Tibial nerve (tissue), 4 donors: ENCODE measurements at places on chromosomes 2 and 18. TPM values are rescaled to one million over a fixed set of nuclear protein-coding genes. Genes with fewer than 3 reads are reported as not detected.
A peak's percentile ranks its signal among the peaks of the same experiment; 100 is the strongest.

The GCG gene
- not detected for total RNA-seq

The DSG4 gene
- not detected for total RNA-seq

The SP110 gene
- 26.7 TPM for total RNA-seq

The OR6B2 gene
- 3.3 TPM for total RNA-seq

The TGFA gene
- total RNA-seq: 8.2 TPM

The GPR39 gene
- total RNA-seq: 0.22 TPM

The RUFY4 gene
- total RNA-seq: not detected

The SULT1C4 gene
- total RNA-seq: 1.7 TPM

The RTP5 gene
- not detected for total RNA-seq

The MROH2A gene
- total RNA-seq: not detected

- H3K27ac ChIP-seq: no peak overlapping the region
- peaks cover 7% of the 10 kb centered on the region for H3K36me3 ChIP-seq
- H3K4me1 ChIP-seq: no peaks in the 10 kb centered on the region
- no peaks in the 10 kb centered on the region for H3K27me3 ChIP-seq
Measured at GRCh38 chr18:45849529-45849928, 24.1 kb downstream of the SIGLEC15 start.

- DNase-seq: no peak
- no peaks in the 10 kb centered on the region for H3K27me3 ChIP-seq
- no peaks in the 10 kb centered on the region for H3K36me3 ChIP-seq
- H3K4me3 ChIP-seq: no peak overlapping the region
- no peaks in the 10 kb centered on the region for H3K4me1 ChIP-seq
- H3K27ac ChIP-seq: no peak overlapping the region
Measured at GRCh38 chr18:22988208-22988607, 55.1 kb downstream of the RBBP8 start.

- H3K4me1 ChIP-seq: no peaks in the 10 kb centered on the region
- no peak overlapping the region for H3K27ac ChIP-seq
- DNase-seq: no peak
Measured at GRCh38 chr18:59124370-59124704, 15.3 kb upstream of the SEC11C start.

DNA sequence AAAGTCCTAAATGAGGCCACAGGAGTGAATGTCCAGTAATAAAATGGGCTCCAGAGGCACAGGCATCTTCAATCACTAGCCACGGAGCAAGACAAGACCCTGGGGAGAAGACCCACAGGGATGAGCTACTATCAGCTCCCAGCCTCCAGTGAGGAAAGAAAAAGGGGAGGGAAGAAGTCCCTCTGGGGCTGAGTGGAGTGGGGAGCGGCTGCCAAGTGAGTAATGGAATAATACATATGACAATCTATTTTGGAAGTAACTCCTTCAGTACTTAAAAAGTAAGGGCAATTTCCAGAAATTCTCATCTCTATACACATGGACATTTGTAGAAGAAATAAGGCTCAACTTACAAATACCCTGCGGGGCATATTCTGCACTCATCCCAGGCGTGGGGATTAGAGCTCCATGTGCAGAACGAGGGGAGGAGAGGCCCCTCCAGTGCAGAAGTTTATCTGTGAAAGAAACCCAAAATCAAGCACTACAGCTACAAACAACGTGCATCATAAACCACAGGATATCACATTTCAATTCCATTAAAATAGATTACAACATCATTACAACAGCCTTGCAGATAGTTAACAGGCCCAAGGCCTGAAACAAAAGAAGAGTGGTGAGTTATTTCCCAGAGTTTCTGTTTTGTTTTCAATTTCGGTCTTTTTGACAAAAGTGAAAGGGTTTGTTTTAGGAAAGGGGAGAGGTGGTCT is 84.9 kb downstream of the BCL11A start:
- H3K36me3 ChIP-seq: no peaks in the 10 kb centered on the region
- no peaks in the 10 kb centered on the region for H3K4me1 ChIP-seq
- H3K4me3 ChIP-seq: no peak overlapping the region
- no peaks in the 10 kb centered on the region for H3K27me3 ChIP-seq

GRCh38 chr18:31218671-31219383 is 56.2 kb upstream of the DSC1 start:
- no peaks in the 10 kb centered on the region for H3K36me3 ChIP-seq
- no peak overlapping the region for H3K27ac ChIP-seq
- H3K27me3 ChIP-seq: no peaks in the 10 kb centered on the region
- H3K4me1 ChIP-seq: no peaks in the 10 kb centered on the region

DNA sequence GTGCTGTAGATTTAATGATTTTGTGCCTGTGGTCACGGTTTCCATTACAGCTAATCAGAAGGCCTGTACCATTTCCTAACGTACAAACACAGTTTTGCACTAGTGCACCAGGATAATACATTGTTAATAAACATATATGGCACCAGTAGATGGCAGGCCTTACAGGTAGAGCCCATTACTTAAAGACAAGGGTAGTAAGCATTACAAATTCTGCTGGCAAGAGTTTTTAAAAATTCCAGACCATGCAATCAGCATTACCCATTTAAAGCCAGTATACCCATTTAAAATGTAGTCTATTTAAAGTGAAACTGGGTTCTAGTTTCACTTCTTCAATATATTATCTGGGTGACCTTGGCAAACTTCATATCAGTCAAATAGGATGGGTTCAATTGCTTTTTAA is 224.2 kb downstream of the NUP35 start:
- H3K4me3 ChIP-seq: no peak overlapping the region
- no peak for DNase-seq
- no peaks in the 10 kb centered on the region for H3K27me3 ChIP-seq
- H3K27ac ChIP-seq: no peak overlapping the region
- H3K4me1 ChIP-seq: no peaks in the 10 kb centered on the region

DNA sequence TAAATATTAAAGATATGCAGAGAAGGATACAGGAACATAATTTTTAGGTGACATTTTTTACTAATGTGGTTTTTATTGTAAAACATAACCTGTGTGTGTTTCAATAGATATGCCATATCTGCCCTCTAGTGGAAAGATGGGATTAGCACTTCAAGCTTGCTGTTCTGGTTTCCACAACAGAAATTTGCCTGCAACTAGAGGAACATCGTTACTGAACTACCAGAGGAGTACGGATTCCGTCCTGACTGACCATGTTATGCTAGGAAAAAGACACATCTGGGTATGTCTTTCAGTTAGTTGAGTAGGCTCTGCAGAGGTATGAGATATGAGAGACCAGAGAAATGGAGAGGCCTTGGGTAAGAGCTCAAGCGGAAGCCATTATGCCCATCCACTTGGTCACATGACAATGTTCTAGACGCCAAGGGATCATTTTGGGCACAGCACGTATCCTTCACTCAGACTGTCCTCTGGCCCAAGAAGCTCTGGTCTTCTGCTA is 104.9 kb downstream of the MBD2 start:
- H3K4me1 ChIP-seq: no peaks in the 10 kb centered on the region
- no peak overlapping the region for H3K27ac ChIP-seq
- no peaks in the 10 kb centered on the region for H3K27me3 ChIP-seq
- H3K36me3 ChIP-seq: no peaks in the 10 kb centered on the region
- H3K4me3 ChIP-seq: no peak overlapping the region

- no peak overlapping the region for H3K27ac ChIP-seq
- H3K4me3 ChIP-seq: no peak overlapping the region
- no peaks in the 10 kb centered on the region for H3K27me3 ChIP-seq
- no peaks in the 10 kb centered on the region for H3K4me1 ChIP-seq
Measured at GRCh38 chr2:176873403-176873802, 339.2 kb upstream of the HNRNPA3 start.

DNA sequence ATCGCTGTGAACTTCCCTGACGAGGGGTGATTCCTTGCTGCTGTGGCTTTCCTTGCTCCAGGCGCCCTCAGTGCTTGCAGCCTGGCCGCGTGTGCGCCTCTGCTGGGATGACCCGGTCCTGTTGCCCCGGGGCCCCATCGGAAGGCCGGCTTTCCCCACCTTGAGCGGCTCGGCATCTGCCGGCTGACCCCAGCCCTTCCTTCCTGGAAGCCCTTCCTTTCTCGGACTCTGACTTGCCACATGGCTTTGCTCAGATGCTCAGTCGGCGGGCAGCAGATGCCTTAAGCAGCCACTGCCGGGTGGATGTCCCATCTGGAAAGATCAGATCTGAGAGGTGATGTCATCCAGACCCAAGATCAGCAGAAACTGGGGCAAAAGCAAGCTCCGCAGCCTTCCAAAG is 100.5 kb upstream of the ODC1 start:
- H3K4me3 ChIP-seq: no peak overlapping the region
- peaks cover 32% of the 10 kb centered on the region for H3K27me3 ChIP-seq
- no peak overlapping the region for H3K27ac ChIP-seq
- DNase-seq: no peak
- no peaks in the 10 kb centered on the region for H3K36me3 ChIP-seq
- no peaks in the 10 kb centered on the region for H3K4me1 ChIP-seq

- H3K4me3 ChIP-seq: no peak overlapping the region
Measured at GRCh38 chr18:56468396-56468795, 170.0 kb downstream of the TXNL1 start.

DNA sequence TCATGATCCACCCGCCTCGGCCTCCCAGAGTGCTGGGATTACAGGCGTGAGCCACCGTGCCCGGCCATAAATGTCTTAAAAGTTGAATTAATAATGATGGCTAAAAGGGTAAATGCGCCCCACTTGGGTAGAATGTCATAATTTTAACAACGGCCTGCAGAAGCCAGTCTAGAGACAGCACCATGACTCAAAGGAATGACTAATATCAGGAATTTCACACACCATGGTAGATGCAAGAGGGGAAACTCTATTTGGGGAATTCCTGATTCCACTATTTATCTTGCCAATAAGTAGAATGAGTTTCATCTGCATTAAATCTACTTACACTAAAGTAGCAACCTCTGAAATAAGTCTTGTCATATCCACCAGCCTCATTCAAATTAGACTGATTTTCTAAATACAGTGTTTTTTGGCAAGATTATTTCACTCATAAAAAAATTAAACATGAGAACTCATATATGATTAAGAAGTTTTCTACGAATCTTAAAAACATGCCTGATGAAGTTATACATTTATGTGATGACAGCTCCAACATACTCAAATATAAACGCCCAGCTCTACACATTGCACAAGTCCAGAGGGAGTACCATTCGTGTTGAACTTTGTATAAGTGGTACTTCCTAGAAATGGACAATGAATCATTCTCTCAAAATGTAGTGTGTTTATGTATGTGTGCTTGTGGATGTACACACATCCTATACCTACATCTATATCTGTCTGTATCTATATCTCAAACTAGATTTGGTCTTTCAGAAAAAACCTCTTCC is 309.7 kb downstream of the IRS1 start:
- H3K4me1 ChIP-seq: no peaks in the 10 kb centered on the region
- no peaks in the 10 kb centered on the region for H3K36me3 ChIP-seq
- H3K27ac ChIP-seq: no peak overlapping the region
- no peak for DNase-seq

DNA sequence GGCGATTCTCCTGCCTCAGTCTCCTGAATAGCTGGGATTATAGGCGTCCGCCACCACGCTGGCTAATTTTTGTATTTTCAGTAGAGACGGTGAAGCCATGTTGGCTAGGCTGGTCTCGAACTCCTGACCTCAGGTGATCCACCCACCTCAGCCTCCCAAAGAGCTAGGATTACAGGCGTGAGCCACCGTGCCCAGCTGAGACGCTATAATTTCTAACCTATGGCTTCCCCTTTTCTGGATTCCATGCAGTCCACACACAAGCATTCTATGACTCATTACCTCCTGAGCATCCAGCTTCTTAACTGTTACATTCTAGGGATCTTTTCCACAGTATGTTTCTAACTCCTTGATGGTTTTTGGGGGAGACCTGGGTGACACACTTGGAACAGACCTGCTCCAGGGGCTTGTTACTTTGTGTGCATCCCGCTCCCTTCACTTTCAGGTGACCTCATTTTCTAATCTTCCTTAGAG is 11.8 kb upstream of the KCMF1 start:
- H3K27ac ChIP-seq: no peak overlapping the region
- H3K4me3 ChIP-seq: no peak overlapping the region
- H3K36me3 ChIP-seq: no peaks in the 10 kb centered on the region
- no peak for DNase-seq

DNA sequence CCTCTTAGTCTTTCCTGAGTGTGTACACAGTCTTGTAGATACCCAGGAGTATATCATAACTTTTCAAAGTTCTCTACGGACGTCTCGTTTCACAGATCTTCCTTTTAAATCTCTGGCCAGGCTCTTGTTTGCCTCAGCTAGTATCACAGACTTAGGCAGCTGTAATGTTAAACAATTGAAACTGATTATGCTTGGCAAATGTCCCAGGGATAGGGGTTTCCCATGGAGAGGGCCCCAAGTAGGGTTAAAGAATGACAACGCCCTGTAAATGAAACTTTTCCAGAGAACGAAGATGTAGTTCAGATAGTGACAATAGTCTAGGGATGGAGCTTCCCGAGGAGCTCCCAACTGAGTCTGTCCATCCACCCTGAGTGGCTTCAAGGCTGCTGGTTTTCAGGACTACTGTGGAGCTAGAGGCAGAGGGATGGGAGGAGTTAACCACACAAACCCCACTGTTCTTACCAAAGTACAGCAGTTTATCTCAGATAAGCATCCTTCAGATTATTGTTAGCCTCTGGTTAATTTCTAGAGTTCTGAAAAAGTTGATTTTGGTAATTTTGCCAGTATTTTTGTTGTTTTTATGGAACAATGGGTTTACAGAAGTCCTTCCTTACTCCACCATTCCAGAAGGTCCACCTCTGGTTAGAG is 9.1 kb downstream of the NEURL3 start:
- H3K4me3 ChIP-seq: no peak overlapping the region
- DNase-seq: no peak
- no peaks in the 10 kb centered on the region for H3K4me1 ChIP-seq
- no peak overlapping the region for H3K27ac ChIP-seq

- H3K4me1 ChIP-seq: no peaks in the 10 kb centered on the region
- no peak overlapping the region for H3K4me3 ChIP-seq
- H3K36me3 ChIP-seq: no peaks in the 10 kb centered on the region
- no peaks in the 10 kb centered on the region for H3K27me3 ChIP-seq
- H3K27ac ChIP-seq: peak overlapping the region; percentile 55
- no peak for DNase-seq
Measured at GRCh38 chr2:65372619-65373018, 59.8 kb downstream of the SPRED2 start.

GRCh38 chr2:199607914-199608313 is 150.2 kb upstream of the SATB2 start:
- no peak overlapping the region for H3K4me3 ChIP-seq
- H3K4me1 ChIP-seq: no peaks in the 10 kb centered on the region
- no peak overlapping the region for H3K27ac ChIP-seq
- no peaks in the 10 kb centered on the region for H3K36me3 ChIP-seq
- DNase-seq: no peak
- H3K27me3 ChIP-seq: no peaks in the 10 kb centered on the region

DNA sequence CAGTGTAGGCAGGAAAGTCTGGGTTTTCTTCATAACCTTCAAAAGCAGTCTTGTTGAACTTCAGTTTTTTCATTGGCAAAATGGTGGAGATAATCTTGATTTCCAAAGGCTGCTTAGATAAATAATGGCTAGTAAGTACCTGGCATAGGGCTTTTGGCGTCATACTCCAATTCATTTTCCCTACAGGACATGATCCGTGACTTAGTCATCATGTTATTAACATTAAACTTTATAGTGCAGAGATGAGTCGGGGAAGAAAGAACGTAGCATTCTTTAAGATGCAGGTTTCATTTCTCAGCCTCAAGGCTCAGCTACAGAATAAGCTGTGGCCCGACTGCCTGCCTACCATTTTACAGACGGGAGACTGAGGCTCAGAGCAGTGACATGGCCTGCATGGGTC is 64.0 kb downstream of the RALBP1 start:
- H3K36me3 ChIP-seq: peaks cover 2% of the 10 kb centered on the region
- H3K4me3 ChIP-seq: no peak overlapping the region
- no peaks in the 10 kb centered on the region for H3K4me1 ChIP-seq
- H3K27ac ChIP-seq: no peak overlapping the region
- no peak for DNase-seq
